ENCODE measurements at places on chromosomes 6 and 20.

GRCh38 chr20:9978397-9979004 is 56.3 kb upstream of the ANKEF1 start:
- DNase-seq, result peak; percentile 84

DNA sequence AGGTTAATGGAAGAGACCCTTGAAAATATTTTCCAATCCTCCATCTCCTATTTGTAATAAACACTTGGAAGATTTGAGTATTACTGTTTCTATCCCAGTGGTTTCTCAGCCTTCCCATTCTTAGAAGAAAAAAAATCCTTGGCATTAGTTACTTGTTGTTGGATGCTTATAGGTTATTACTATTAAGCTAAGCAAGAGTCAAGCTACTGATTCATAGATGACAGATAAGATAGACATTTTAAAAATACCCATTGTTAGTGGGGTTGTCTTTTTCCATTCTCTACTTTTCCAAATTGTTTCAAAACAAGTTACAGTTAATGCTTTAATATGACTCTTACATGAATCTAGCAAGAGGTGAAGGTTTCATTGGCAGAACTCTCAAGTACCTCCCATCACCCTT is 158.5 kb downstream of the HIVEP2 start:
- no peak for DNase-seq

GRCh38 chr6:107753778-107754177 is 70.3 kb downstream of the SCML4 start:
- DNase-seq, result no peak

- DNase-seq, result no peak
Observed at GRCh38 chr6:38179794-38180430, 360.4 kb downstream of the ZFAND3 start.

GRCh38 chr20:13486694-13487093 is 152.0 kb downstream of the TASP1 start:
- no peak for DNase-seq

DNA sequence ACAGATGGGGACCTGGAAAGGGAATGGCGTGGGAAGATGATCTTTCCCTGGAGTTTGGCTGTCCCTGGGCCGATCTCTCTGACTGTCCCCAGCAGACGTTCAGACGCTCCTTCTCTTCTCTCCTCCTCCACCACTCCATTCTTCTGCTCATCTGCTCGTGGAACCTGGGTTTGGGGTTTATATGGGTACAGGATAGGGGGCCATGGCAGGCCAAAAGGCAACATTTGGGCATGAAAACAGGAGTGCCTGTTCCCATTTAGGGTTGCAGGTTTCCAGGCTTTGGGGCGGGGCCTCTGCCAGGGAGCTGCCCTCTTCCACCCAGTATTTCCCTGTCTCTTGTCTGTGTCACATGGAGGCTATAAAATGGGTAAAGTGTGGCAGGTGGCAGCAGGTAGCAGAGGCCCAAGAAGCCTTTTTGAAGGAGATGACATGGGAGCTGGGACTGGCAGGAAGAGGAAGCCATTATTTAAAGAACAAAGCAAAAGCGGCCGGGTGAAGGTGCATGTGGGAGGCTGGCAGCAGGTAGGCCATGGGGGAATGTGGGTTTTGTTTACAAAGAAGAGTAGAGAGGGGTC is 203.7 kb downstream of the BMP7 start:
- no peak for DNase-seq

GRCh38 chr20:49046087-49046900 is at the start of gene CSE1L:
Gene CSE1L (plus strand): TSS chr20:49046312. CDS start chr20:49058464, 12,152 bp downstream.
- peak; percentile 99 for DNase-seq

- no peak for DNase-seq
Observed at GRCh38 chr6:10962673-10963072, 75.8 kb downstream of the SYCP2L start.

- no peak for DNase-seq
Observed at GRCh38 chr20:46220455-46221207, 87.7 kb downstream of the CDH22 start.

DNA sequence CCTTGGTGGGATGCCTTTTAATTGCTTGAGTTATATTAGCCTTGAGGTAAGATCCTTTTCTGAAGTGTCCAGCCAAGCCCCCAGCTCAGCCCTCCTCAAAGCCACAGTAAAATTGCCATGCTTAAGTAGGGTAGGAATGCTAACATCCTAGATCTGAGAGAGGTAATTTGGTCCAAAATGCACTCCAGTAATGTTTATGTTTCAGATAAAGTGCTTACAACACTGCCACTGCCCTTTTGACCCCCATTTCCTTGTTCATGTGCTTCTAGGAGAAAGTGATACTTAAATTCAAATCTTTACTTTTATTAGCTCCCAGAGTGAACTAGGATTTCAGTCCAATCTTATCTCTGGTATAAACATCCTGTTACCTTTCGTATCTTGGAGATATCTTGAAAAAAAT is 318.0 kb downstream of the BMP2 start:
- no peak for DNase-seq

GRCh38 chr6:167737205-167737830 is 89.4 kb upstream of the AFDN start:
- DNase-seq, result no peak

- peak; percentile 36 for DNase-seq
Observed at GRCh38 chr6:3999800-4000661, 78.9 kb downstream of the FAM217A start.

DNA sequence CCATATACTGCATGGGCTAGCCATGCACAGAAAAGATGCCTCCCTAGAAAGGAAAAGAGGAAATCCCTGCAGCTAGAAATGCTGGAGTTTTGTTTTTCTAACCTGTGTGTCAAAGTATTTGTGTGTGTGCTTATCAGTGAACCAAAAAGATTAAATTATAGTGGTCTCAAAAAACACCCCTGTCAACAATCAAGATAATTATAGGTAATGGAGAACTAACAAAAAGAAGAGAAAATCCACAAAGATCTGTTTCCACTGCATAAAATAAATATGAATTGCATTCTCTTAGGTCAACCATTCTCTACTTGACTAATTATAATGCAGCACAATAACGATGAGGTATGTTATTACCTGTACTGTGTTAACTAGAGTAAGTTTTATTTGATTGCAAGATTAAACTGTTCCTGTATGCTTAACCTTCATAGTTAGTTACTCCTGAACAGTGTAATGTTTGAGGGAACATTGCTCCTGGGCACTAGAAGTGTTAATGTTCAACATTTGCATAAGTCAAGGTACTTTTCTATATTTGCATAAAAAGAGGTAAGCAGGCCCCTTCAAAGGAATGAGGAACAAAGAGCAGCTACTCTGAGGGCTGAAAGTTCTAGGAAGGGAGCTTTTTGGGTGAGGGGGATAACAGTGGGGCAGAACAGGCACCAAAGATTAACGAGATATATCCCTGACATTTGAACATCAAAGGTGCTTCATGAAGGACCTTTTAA is 212.1 kb downstream of the BTBD9 start:
- DNase-seq, result no peak

GRCh38 chr6:136144251-136145023 is 105.7 kb downstream of the MTFR2 start:
- no peak for DNase-seq

DNA sequence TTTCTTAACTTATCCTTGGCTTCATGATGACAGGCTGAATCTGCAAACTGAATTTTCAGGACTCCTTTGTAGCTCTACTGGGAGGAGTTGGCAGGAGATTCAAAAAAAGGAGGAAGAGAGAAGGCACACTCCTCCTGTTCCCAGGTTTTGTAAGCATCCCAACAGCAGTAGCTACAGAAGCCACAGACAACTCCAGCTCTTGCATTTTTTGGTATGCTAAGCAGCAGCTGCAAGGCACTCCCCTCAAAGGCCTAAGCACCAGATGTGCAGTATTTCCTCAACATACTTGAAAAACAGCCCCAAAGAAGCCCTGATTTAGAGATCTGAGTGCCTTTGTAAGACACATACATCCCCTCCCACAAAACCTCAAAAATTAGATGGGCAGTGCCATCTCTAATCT is 328.6 kb upstream of the SYNCRIP start:
- DNase-seq, result no peak

GRCh38 chr6:147684906-147685305 is 176.4 kb downstream of the SAMD5 start:
- no peak for DNase-seq

DNA sequence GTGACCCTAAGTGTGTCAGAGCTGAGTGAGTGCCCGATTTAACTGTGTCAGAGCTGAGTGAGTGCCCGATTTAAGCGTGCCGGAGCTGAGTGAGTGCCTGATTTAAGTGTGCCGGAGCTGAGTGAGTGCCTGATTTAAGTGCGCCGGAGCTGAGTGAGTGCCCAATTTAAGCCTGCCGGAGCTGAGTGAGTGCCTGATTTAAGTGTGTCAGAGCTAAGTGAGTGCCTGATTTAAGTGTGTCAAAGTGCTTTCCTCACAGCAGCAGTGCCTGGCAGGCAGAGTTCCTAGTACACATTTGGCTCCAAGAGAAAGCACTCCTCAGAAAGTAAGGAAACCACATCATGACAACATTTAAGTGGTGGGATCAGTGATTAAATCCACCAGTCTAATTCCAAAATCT is 13.2 kb downstream of the SERAC1 start:
- DNase-seq, result no peak

DNA sequence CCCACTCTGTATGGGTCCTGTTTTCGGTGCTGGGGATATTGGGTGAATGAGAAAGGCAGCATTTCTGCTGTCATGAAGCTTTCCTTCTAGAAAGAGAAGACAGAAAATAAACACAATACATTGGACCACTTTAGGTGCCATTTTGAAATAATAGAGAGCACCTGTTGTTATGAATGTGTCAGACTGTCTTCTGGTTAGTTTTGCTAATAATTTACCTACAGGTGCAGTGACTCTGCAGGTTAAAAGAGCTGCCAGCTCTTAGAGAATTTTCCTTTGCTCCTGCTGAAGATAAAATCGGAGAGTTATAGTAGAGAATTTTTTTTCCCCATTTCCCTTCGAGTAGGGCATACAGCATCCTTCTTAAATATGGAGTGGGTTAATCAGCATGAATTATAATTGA is 21.9 kb upstream of the GCLC start:
- DNase-seq, result no peak

- DNase-seq, result no peak
Observed at GRCh38 chr6:31919624-31920303, 7.8 kb upstream of the C2 start.

DNA sequence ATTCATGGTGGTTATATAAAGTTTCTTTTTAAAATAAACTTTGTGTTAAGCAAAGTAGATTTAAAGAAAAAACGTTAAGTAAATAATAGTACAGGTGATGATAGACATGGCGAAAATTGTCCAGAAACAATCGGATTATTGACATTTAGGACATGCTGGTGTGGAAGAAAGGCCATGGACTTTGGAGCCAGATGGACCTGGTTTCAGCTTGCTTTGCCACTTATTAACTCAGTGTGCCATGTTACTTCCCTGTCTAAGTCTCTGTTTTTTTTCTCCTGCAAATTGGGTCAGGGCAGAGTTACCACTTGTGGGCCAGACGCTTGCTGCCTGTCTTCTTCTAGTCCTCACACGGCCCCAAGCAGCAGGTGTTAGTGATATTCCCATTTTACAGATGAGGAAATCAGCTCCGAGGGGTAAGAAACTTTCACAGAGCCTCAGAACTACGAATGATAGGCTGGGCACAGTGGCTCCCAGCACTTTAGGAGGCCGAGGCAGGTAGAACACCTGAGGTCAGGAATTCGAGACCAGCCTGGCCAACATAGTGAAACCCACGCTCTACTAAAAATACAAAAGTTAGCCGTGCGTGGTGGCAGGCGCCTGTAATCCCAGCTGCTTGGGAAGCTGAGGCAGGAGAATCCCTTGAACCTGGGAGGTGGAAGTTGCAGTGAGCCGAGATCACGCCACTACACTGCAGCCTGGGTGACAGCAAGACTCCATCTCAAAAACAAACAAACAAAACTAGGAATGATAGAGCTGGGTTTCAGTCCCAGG is 12.4 kb downstream of the KIF3B start:
- no peak for DNase-seq

DNA sequence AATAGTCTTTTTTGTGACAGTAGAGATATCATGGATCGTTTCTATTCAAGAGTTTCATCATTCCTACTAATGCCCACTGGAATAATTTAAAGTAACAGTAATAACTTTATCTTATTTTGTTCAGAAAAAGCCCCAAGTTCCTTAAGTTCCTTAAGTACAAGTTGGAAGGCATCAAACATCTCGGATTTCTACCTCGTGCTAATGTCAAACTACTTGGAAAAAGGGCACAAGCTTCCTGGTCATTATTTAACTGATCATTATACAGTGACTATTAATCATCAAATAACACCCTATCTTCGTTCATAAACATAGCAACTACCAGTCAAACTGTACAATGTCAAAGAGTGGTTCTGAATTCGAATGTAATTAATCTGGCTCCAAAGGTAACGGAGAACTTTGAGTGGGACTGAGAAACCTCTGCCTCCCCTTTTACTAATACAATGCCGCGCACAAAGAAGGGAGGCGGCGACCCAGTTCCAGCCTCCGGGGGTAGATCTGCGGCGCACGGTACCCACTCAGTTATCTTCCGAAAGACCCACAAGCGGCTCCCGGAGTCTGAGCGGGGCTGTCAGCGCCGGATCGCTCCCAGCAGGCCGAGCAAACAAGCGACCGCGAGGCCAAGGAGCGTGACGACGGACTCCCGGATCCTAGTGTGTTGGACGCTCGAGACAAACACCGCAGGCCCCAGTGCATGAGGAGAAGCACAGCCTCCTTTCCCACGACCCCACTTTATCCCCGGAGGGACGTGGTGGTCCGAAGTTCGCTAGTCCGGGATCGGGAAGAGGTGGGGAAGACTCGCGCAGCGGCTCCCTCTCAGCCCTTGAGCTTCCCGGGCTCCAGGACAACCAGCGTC is 716 bp downstream of the SHPRH start:
- peak; percentile 81 for DNase-seq

DNA sequence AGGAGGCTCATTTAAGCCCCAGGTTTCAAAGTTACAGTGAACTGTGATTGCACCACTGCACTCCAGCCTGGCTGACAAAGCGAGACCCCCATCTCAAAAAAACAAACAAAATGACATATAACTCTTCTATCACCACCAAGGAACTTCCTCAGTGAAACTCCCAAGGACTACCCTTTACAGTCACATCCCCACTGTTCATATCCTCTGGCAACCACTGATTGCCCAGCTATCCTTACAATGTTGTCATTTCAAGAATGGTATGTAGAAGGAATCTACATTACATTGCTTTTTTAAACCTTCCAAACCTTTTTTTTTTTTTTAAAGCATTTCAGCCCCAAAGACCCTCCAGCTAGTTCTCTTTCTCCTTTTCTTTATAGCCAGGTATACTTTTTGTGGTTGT is 123.1 kb upstream of the CARMIL1 start:
- DNase-seq, result no peak

DNA sequence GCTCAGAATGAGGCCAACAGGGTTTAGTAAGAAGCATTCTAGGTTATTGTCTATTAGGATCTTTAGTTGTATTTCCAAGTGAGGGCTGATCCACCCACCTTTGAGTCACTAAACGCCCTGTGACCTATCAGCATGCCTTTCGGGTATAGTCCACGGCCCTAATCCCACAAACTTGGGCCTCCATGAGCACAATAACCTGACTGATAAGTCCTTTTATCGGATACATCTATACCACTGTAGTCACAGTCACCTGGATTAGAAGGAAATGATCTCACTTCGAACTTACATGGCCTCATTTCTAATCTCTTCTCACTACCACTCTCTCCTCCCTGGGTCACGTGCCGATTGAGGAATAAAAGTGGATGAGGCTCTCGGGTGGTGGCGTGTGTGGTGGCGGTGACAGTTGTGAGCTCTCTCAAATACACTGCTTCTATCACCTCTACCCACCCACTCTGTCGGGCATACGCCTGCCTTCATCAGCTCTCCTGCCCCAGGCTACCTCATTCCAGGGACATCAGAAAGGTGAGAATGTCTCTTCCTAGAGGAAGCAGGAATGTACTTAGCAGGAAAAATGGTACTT is 65.2 kb downstream of the TRAM2 start:
- no peak for DNase-seq

GRCh38 chr20:49480236-49480635 is 2.2 kb downstream of the KCNB1 start:
- no peak for DNase-seq

Data from activated CD4-positive, alpha-beta T cell treated with anti-CD3 and anti-CD28 coated beads, Interleukin-2, amount 10 ng/mL, durations not matched to agents 24 days and 14 days (primary cell).